ENCODE measurements at places on chromosomes 7 and 10.

GRCh38 chr7:77265666-77266065 is 66.0 kb upstream of the FGL2 start:
- no peak for DNase-seq

- DNase-seq, result no peak
These were observed 61.2 kb upstream of the LBX1 start for GRCh38 chr10:101290431-101290830.

DNA sequence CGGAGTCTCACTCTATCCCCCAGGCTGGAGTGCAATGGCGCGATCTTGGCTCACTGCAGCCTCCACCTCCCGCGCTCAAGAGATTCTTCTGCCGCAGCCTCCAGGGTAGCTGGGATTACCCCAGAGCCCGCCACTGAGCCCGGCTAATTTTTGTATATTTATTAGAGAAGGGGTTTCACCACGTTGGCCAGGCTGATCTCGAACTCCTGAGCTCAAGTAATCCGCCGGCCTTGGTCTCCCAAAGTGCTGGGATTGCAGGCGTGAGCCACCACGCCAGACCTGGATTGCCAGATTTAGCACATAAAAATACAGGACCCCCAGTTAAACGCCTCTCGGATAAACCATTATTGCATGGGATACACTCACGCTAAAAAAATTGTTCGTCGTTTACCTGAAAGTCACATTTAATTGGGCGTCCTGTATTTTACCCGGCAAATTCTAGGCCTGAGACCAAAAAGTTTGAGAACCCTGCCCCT is 375 bp upstream of the GATAD1 start:
- no peak for DNase-seq

DNA sequence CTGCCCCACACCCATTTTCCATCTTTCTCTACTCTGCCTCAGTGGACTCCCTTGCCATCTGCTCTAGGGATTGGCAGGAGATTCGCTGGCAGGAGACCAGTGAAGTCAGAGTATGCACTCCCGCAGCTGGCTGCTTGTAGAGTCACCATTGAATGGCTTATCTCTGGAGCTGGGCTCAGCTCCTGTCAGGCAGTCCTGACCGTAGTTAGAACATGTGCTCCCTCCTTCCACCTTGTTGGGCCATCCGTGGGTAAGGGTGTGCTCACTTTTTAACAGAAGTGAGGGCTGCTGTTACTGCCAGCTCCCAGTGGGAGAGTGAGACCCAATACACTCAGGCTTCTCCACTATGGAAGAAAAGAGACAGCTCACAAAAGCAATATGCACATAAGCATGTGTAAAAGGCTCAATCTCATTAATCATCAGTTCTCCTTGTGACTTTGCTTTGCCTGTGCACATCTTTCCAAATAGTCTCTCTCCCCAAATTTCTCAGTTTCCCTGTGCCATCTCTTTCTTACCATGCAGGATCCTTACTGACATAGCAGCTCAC is 773.3 kb downstream of the GRID1 start:
- no peak for DNase-seq

GRCh38 chr7:44042221-44042620 is 2.3 kb upstream of the DBNL start:
- DNase-seq, result no peak

GRCh38 chr10:122310311-122311050 is 39.4 kb downstream of the BTBD16 start:
- DNase-seq, result no peak

Data from left lung (tissue), 14 donors.